ENCODE measurements at places on chromosomes 12 and 14.

DNA sequence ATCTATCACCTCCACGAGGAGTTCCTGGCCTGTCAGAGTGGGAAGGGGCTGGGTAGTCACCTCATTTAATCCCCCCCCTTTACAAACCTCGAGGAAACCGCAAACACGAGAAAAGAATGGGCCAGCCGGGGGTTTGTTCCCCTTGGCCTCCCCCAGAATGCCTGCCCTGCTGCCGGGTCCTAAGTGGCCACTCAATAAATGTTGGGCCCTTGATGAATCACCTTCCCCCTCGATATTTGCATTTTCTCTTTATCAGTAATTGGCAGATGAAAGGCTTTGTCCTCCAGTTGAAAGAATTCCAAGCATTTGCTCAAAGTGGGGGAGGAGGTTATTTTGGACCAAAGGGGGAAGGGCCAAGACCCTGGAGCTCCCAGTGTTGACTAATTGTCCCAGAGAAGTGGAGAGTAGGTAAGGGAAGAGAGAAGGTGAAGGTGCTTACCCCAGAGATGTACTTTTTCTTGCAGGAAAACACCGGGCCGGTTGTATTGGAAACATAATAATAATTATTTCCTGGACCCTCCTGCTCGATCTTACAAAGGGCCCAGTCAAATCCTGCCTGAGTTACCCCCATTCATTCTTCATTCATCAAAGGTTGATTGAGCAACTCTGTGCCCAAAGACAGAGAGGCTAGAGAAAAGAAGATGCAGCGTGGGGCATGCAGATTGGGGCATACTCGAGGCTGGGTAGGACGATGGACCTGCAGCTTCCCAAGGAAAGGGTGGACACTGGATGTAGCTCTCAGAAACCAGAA, 1.9 kb upstream of the KDM2B start:
- DNase-seq, result no peak

GRCh38 chr12:24797901-24798300, 151.0 kb downstream of the BCAT1 start:
- no peak for DNase-seq

GRCh38 chr12:44248436-44248835, 412.6 kb downstream of the TMEM117 start:
- no peak for DNase-seq

- no peak for DNase-seq
Observed at GRCh38 chr12:2082321-2082720, 29.5 kb downstream of the CACNA1C start.

DNA sequence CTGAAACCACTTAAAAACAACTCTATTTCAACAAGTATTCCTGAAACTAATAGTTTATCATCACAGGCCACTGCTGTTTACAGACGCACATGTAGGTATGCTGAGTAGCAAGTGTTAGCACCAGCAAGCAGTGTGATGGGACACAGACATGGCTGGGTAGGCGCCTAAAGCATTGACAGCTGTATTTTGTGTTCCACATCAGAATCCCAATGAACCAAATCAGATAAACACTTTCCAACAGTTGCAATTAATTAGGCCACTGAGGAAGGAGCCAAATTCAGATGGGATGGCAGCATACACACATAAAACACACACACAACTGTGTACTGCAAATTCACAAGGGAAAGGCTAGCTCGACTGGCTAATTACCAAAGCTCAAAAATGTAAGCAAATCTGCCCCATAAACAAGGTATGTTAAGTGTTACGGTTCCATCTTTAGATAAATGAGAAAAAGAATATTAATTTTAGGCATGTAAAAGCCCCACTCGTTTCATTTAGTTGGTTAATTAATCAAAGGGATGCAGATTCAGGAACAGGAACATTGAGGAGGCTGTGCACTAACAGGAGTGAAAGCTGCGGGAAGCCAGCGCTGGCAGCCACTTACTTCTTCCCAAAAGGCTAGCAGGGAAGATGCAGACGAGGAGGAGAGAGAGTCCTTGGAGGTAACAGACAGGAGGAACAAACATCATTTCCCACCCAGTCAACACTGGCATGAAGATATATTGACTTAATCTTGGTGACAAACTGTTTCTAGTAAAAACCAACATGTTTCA, 33.4 kb downstream of the AMN start:
- no peak for DNase-seq

DNA sequence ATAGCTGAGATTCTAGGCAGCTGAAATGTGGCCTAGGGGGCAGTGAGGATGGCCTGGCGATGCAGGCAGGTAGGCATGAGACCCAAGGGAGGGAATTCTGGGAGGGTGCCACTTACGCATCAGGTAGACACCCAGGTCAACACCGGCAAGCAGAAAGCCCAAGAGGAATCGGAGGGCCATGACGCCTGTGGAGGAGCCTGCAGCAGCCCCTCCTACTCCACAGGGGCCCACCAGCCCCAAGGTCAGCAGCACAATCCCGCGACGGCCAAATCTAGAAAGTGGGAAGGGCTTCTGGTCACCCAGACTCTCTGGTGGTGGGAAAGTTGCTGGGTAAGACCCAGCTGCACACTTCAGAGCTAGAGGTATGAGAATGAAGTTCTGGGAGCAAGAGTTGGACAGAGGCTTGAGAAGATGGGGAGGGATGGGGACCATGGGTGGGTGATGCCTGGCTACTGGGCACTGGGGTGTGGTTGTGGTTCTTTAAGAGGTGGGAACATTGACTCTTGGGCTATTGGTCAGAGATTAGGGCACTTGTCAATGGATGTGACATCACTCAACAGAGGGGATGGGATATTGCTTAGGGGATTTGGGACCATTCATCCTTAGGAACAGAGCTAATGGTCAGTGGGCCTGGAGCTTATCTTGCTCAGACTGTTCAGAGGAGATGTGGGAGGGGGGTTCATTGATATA, 3.4 kb downstream of the SLC22A17 start:
- no peak for DNase-seq

- no peak for DNase-seq
Observed at GRCh38 chr14:93780813-93781400, 7.4 kb downstream of the PRIMA1 start.

- DNase-seq, result peak; percentile 3
Observed at GRCh38 chr14:64971943-64972791, at the start of gene RAB15. Gene RAB15 (minus strand): TSS chr14:64972336. CDS start chr14:64972076, 260 bp downstream.

DNA sequence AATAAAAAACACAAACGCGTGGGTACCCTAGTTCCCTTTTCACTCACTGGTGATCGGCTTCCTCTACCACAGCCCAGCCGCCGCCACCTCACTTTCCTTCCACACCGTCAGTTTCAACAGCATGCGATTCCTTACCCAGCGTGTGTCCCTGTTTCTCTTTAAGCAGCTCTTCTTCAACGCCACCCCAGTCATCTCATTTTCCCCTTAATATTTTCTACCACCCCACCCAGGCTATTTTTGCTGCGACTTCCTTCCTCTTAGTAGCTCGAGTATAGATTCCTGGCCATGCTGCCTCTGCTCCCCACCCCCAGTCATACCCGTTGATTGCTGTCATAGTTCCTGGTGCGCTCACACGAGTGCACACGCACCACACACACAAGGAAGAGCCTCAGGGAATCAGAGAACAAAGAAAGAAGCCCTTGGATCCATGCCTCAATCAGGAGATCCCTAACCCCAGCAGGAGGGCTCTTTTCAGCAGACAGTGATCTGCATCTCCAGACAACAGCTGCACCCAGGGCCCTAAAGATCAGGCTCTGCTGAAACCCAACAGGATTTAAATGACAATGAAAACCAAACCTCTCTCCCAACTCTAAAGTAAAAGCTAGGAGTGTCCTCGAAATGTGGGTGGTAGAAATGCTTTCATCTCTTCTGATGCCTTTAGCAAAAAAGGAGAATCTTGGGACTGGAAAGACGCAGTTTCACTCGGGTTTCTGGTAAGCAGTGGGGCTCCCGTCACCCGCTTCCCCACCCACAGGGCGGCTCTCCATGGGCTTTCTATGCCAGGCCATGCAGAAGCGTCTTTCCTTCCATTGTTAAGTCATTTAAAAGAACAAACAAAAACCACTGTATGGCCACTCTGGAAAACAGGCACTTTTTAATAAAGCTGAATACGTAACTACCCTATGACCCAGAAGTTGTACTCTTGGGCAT, 23.8 kb downstream of the VPS37B start:
- DNase-seq, result peak; percentile 78

GRCh38 chr12:63963868-63964267, 119.4 kb downstream of the SRGAP1 start:
- no peak for DNase-seq

- DNase-seq, result no peak
Observed at GRCh38 chr14:31307198-31307597, 99.6 kb upstream of the HECTD1 start.
